ENCODE measurements at places on chromosomes 2 and 18. TPM values are rescaled to one million over a fixed set of nuclear protein-coding genes. Genes with fewer than 3 reads are reported as not detected.

GRCh38 chr2:89837962-89838625 is 1146.6 kb downstream of the RPIA start:
- DNase-seq = no peak
- H3K4me3 ChIP-seq = no peak overlapping the region
- H3K36me3 ChIP-seq = peaks cover 2% of the 10 kb centered on the region

GRCh38 chr18:12305930-12306629 is 2.0 kb upstream of the TUBB6 start:
- H3K27me3 ChIP-seq = no peaks in the 10 kb centered on the region
- peak overlapping the region; percentile 91 for H3K4me3 ChIP-seq
- peaks cover 32% of the 10 kb centered on the region for H3K4me1 ChIP-seq
- peak overlapping the region; percentile 98 for H3K27ac ChIP-seq
- no peak for DNase-seq
- peaks cover 12% of the 10 kb centered on the region for H3K36me3 ChIP-seq

- peaks cover 2% of the 10 kb centered on the region for H3K4me1 ChIP-seq
- no peak overlapping the region for H3K27ac ChIP-seq
- no peaks in the 10 kb centered on the region for H3K36me3 ChIP-seq
- no peak for DNase-seq
- H3K27me3 ChIP-seq = peaks cover 51% of the 10 kb centered on the region
- H3K4me3 ChIP-seq = no peak overlapping the region
Observed at GRCh38 chr2:231001921-231002320, 6.0 kb downstream of the SPATA3 start.

GRCh38 chr2:218858671-218859555 is 692 bp upstream of the WNT6 start:
- DNase-seq = no peak
- H3K27ac ChIP-seq = no peak overlapping the region
- H3K36me3 ChIP-seq = no peaks in the 10 kb centered on the region

GRCh38 chr2:119756837-119757236 is 2.9 kb upstream of the PTPN4 start:
- DNase-seq = no peak
- peaks cover 13% of the 10 kb centered on the region for H3K27me3 ChIP-seq
- no peak overlapping the region for H3K4me3 ChIP-seq
- H3K36me3 ChIP-seq = no peaks in the 10 kb centered on the region
- no peak overlapping the region for H3K27ac ChIP-seq
- peaks cover 17% of the 10 kb centered on the region for H3K4me1 ChIP-seq

Gene KRTCAP3
- total RNA-seq = 3.2 TPM

Gene VAMP5
- not detected for total RNA-seq
